NCI-H146 (cell line): ENCODE measurements at places on chromosomes 1 and 21.

GRCh38 chr1:100604372-100604771 lies 66.4 kb downstream of the GPR88 start:
- no peak for DNase-seq

DNA sequence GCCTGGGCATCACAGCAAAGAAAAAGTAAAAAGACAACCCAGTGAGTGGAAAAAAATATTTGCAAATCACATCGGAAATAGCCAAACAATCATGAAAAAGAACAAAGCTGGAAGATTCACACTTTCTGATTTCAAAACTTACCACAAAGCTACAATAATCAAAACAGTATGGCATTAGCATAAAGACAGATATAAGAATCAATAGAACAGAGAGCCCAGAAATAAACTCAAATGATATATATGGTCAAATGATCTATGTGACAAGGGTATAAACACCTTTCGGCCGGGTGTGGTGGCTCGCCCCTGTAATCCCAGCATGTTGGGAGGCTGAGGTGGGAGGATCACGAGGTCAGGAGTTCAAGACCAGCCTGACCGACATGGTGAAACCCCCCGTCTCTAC lies 13.5 kb downstream of the ACOT7 start:
- no peak for DNase-seq

DNA sequence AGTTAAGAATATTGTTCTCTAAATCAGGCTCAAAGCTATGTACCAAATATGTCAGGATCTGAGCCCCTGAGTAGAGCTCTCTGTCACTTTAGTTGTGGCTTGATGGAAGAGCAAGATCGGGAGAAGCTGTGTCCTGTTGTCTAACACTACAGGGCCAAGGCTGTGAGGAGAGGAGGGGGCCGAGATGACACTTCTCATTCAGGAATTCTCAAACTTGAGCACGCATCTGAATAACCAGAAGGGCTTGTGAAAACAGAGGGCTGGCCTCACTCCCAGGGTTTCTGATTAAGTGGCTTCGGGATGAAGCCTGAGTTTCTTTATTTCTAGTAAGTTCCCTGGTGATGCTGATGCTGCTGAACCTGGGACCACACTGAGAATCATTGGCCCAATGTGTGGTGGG lies 209.2 kb upstream of the DAB1 start:
- DNase-seq, result no peak

- no peak for DNase-seq
Observed at GRCh38 chr1:234776256-234776875, 166.4 kb upstream of the IRF2BP2 start.

GRCh38 chr21:38133240-38133639 lies 123.6 kb upstream of the KCNJ15 start:
- no peak for DNase-seq

DNA sequence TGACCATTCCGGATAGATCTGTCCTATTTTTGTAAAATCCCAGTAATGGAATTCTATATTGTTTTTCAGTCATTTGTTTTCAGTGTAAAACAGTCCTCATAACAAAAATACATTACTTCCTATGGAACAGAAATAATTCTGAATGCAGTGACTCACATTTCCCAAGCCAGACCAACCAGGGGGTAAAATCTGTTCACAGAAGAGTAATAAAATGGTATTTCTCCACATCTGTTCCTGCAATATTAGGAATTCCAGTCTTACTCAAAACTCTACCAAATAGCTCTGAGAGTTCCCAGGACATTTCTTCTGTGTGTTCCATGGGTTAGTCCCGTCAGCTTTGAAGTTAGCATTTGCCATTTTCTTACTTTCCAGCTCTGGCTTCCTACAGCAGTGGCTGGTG lies 2.6 kb upstream of the DDR2 start:
- DNase-seq, result no peak

GRCh38 chr1:37602750-37603694 lies 7.3 kb upstream of the GNL2 start:
- DNase-seq, result peak; percentile 47

DNA sequence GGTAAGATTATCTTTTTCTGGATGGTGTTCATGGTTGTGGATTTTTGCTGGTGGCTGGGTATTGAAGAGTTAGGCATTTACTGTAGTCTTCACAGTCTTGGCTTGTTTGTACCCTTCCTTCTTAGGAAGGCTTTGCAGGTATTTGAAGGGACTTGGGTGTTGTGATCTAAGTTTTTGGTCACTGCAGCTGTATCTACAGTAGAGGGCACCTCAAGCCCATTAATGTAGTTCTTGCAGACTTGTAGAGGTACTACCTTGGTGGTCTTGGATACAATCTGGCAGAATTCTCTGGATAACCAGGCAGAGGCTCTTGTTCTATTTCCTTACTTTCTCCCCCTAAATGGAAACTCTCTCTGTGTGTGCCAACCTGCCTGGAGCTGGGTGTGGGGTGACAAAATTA lies 155.8 kb upstream of the BRINP3 start:
- no peak for DNase-seq

DNA sequence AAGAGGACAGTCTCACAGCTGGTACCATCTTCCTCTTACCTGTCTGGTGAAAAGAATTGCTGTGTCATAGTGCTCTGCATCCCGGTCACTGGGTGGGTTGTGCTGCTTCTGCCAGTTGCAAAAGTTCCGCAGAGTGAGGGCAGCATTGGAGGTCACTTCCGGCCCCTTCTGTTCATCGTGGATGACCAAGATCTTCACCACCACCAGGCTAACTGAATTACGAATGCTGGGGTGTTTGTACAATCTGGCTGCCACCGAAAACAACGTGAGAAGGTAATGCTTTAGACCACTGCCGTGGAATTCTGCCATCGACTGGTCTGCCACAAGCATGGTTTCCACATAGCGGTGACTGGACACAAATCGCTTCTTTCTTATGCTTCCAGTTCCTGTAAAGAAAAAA lies 2.9 kb downstream of the ADAMTS1 start:
- DNase-seq, result no peak

DNA sequence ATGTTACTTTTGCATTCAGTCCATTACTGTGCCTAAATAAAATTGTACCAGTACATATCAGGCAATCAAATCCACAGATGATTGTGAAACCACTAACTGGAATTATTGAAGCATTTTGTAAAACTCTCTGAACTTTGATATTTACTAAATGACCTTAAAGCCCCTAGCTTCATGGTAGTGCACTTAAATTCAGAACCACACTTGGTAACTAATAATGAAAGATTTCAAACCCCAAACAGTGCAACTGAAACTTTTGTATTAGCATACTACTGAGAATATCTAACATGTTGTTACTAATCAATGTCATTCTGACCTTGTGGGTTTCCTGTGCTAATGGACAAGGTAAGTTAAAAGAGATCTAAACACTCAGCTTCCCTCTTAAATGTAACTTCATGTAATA lies at the start of gene CFHR3:
TSS of gene CFHR3 (plus strand) at position 238 of the 400 bp plus-strand sequence. CDS start at position 285, 47 bp downstream.
- DNase-seq, result no peak

DNA sequence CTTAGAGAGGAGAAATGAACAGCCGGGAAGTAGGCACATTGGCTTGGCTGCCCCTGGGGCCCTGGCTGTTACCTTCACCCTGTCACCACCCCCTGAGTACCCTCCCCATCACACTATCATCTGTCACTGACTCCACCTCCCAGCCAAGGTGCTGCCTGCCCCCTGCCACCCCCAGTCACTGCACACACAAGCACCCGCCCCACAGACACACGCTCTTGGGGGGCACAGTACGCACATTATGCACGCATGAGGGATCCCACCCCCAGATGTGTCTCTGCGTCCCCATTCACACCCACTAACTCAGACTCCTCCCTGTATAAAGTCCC lies 223.3 kb downstream of the PTPRU start:
- DNase-seq, result no peak

DNA sequence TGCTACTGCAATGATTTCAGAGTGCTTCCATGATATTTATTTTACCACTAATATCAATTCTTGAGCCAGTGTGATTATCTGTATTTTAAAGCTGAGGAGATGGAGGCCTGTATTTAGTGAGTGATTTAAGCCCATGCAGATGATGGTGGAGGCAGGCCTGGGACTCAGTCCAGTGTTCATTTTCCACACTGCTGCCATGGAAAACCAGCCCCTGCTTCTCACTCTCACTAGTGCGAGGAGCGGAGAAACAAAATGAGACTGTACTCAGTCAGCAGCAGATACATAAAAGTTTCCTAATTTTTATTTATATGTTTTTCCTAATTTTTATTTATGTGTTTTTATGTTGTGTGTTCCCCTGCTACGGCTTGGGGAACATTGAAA lies 32.8 kb downstream of the LRRC8B start:
- no peak for DNase-seq

GRCh38 chr21:26469789-26470188 lies 103.3 kb downstream of the CYYR1 start:
- no peak for DNase-seq

DNA sequence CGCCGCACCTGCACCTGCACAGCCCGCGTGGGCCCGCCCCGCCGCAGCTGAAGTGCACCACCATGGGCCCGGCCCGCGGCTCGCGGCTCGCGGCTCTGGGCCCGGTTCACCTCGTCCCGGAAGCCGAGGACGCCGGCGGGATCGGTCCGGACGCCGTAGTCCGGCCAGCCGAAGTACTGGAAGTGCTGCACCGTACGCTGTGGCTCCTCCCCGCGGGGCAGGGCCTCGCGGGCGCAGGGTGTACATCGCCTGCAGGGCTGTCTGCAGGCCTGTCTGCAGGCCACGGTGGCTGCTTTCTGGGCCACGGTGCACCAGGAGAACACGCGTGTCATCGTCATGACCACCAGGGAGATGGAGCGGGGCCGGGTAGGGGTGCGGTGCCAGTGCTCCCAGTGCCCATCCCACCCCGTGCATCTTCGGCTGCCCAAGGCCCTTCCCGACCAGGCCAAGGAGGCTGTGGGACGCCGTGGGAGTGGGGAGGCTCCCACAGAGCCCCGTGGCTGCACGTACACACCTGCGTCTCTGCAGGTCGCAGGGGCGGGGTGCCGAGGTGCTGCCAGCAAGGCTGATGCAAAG lies 6.7 kb downstream of the RNF223 start:
- DNase-seq, result no peak

- no peak for DNase-seq
Observed at GRCh38 chr21:26847921-26848320, 2.7 kb upstream of the ADAMTS1 start.

DNA sequence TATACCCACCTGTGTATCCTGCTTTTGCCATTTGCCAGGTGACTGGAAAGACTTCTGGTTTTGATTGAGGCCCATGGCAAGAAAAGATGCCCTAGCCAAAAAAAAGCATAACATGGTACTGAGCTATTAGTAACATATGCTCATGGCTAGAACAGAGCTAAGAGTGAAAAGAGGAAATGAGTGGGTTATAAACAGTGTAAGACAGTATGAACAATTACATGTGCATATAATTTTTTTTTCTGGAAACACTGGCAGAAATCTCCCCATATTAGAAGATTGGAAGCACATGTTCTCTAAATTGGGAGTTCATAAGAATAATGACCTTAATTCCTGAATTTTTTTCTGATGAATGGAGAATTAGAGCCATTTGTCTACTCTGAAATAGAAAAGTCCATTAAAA lies 41.2 kb upstream of the PDC start:
- no peak for DNase-seq

- DNase-seq, result no peak
Observed at GRCh38 chr1:25485536-25486411, 55.1 kb downstream of the MACO1 start.

- DNase-seq, result no peak
Observed at GRCh38 chr1:228695015-228695955, 40.0 kb upstream of the RHOU start.

DNA sequence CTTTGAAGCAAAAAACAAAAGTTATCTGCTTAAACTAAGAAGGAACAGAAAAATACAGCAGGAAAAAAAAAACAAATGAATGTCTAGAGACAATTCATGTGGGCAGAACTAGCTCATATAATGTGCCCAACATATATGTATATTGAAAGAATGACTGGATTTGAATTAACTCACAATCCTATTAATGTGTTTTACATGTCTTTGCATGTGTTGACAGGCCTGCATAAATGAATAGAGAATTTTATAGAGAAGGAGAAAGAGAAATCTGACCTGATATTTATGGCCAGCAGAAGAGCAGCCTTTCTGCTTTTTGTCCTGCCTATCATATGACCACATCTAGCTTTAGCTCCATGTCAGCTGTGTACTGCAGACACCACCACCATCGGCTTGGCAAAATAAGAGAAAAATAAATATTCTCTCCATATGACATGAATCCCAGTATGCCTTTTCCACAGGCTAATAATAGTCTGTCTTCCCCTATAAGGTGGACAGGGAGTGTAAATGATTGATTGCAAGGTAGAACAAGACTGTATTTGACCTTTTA lies 171.5 kb upstream of the PALMD start:
- DNase-seq, result no peak

DNA sequence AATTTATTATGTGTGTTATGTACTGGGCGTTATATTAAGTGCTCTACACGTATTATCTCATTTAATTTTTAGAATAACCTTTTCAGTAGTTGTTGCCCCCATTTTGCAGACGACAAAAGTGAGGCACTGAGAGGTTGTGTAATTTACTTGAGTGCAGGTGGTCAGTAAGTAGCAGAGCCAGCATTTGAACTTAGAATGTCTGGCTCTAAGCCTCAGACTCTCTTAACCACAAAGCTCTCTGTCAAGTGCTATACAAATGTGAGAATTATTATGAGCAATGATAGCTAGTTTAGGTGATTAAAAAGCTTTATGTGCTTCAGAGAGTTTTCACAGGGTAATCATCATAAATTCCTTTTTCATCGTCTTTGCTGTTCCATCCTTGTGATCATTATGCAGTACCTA lies 96.3 kb upstream of the UBE2U start:
- DNase-seq, result no peak

- DNase-seq, result peak; percentile 55
Observed at GRCh38 chr1:108712606-108713150, at the start of gene FNDC7. Gene FNDC7 (plus strand): TSS chr1:108712908. CDS start chr1:108712934, 26 bp downstream.

DNA sequence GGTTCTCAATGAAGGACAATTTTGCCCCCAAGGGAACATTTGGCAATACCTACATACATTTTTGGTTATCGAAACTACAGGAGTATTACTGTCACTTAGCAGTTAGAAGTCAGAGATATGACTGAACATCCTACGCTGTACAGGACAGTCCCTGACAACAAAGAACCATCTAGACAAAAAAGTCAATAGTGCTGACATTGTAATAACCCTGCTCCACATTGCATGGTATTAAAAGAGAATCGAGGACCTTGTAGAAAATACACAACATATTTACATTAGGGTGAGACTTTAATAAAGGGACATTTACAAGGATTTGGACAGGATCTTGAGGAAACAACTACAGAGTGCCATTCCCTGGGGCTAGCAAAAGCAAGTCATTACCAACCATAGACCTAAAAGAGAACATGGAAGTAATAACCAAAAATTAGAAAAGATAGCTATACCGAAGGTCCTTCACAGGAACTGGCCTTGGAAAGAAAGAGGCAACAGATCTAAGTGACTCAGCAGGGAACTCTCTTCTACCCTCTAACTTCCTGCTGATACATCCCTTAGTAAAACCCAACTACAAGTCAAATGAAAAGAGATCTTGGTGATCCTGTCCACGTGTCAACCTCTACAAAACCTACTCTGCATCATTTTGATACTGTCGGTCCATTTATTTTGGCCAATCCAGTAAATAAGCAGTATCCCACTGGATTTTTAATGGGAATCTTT lies 40.2 kb downstream of the ANGPTL3 start:
- no peak for DNase-seq
